ENCODE measurements at places on chromosomes 12 and 14.

DNA sequence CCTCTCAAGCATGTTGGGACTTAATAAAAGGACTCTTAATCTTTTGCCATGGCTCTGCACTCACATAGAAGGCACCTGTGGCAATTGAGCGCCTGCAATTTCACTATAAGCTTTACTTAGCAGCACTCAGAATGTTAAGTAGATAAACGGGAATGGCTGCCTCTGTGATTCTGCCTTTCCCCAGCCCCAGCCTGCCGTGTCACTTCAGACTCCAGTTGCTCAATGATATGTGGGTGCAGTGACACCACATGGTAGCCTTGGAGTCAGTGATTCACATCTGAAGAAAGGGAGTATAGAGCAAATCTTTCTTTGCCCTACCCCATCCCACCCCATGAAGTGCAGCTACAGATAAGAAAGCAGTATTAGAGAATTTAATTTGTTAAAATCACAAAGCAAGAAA is 96.1 kb downstream of the ZFC3H1 start:
- no peak for DNase-seq

DNA sequence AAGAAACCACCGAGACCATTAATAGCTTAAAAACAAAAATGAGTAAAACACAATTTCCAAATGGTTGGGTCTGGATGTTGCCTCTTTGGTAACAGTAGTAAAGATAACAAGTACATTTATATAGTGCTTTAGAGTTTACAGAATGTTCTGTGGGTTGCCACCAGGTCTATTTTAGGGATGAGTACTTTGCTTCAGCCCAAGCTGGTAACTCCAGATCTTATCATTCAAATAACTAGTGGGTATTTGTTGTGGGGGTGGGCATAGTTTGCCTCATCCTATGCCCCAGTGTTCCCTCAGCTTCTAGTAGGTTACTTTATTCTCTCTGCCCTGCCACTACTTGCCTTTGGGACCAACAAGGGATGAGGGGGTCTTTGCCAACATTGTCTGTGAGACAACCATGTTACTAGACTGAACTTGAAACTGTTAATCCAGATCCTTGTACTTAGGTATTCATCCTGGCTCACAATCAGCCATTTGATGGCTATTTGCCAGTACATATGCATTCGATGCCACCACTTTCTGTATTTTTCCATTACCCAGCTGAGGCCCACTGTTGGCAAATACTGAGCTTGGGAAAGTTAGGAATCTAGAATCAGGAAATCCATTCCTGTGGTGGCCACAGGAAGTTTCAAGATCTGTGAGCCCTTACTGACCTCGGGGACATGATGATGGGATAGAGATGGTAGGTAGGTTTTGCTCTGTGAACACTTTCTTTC is 17.6 kb upstream of the AKAP6 start:
- no peak for DNase-seq

- no peak for DNase-seq
These were observed 135.9 kb upstream of the ABCD2 start for GRCh38 chr12:39755478-39755877.

GRCh38 chr12:93154753-93155480 is 222.8 kb upstream of the NUDT4 start:
- no peak for DNase-seq

GRCh38 chr14:44404036-44404435 is 103.0 kb downstream of the FSCB start:
- DNase-seq: no peak

DNA sequence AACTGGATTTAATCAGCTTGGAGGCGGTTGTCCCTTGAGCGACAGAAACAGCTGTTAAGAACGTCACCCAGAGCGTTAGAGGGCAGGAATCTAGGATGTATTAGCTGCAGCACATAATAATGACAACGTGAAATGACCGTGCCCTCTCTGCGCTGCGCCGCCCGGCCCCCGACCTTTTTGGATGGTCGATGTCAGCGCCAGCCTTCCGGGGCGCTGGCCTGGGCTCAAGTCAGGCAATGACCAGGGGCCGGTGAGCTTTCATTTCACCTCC is 427 bp upstream of the TMEM120B start:
- DNase-seq: no peak

GRCh38 chr14:50967790-50968189 is 23.5 kb upstream of the PYGL start:
- no peak for DNase-seq

- DNase-seq: no peak
These were observed 413.8 kb upstream of the SOX5 start for GRCh38 chr12:24363177-24363754.

- DNase-seq: no peak
These were observed 10.9 kb upstream of the ADSS1 start for GRCh38 chr14:104712881-104713734.

- DNase-seq: no peak
These were observed 340.5 kb downstream of the TMEM121 start for GRCh38 chr14:105866841-105867321.

DNA sequence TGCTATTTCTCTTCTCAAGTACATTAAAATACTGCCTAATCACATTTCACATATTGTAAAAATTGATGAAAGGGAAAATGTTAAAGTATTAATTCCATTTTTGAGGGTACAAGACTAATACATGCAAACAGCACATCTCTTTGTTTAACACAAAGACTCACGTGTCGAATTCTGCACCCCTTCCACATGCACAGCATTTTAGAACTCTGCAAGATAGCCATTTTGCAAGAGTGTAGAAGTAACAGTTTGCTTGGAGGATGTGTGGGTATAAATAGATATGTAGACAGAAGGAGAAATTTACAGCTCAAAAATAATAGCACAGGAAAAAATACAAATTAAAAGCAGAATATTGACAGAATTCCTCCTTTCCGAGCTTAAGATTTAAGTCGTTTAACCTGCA is 2.5 kb downstream of the GRIN2B start:
- DNase-seq: no peak

- DNase-seq: no peak
These were observed 78.4 kb upstream of the DNM1L start for GRCh38 chr12:32600681-32601080.

DNA sequence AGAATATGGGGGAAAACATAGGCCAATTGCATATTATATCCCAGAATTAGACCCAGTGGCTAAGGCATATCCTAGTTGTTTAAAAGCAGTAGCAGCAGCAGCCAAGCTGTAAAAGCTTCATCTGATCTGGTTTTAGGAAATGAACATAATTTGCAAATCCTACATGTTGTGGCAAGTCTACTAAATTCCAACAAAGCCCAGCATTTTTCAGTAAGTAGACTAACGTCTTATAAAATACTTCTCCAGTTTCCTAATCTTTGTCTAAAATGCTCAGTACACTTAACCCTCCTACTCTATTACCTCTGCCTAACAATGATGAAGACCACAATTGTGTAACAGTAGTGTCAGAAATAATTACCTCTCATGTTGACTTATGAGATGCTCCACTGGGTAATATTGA is 70.9 kb upstream of the RERGL start:
- no peak for DNase-seq

GRCh38 chr12:122097927-122098756 is 19.6 kb downstream of the MLXIP start:
- DNase-seq: no peak

- DNase-seq: no peak
These were observed 4.2 kb upstream of the AAAS start for GRCh38 chr12:53325511-53326061.

DNA sequence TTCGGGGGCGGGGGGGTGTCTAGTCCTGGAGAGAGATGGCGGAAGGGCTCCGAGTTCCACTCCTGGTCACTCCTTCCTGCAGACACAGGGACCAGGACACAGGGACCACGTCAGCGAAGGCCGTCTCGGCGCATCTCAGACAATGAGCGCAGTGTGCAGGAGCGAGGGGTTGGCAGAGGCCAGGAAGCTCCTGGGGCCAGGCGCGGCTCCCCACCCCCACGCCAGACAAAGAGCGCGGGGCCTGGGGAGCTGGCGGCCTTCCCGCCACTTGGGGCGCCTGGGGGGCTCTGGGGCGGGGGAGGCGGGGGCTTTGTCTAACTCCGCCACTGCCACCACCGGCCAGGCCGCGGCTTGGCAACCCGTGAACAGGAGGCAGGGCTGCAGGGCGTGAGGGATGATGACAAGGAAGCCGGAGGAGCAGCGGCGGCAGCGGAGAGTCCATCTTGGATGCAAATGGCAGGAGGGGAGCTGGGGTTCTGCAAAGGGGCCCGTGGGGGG is 2.2 kb downstream of the CDK2AP1 start:
- no peak for DNase-seq

DNA sequence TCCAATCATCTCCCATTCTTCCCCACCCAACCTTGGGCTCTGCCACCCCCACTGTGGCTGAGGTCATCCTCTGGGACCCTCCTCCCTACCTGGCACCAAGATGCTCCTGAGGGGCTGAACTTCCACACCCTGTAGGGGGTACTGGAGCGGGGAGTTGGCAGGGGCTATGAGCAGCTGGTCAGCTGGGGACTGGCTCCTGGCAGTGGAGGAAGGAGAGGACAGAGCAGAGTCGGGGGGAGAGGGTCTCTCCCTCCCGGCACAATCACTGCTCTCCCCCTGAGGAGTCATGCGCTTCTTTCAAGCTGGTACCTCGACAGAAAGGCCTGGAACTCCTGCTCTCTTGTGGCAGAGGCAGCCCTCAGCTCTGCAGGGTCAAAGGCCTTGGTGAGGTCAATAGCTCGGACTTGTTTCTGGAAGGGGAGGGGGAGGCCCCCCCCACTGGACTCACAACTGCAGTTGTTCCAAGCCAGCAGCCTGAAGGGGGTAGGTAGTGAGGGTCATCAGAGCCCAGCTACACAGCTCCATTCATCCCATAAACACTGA is 2.0 kb downstream of the B4GALNT1 start:
- DNase-seq: no peak

DNA sequence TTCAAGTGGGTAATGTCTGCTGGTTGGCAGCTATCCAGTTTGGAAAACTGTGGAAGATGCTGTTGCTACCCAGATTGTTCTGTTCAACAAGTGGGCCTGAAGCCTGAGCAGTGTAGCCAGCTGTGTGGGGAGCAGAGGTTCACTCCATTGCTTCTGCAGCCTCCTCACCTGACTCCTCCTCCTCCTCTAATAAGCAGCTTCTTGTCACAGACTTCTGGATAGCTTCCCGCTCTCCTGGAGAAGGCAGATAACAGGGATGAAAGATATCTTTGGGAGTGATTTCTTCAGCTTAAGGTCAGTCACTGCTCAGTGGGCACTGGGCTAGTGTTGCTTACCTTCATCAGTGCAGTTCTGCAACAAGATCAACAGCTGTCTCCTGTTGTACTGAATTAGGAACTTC is 2.0 kb downstream of the POP5 start:
- DNase-seq: no peak

GRCh38 chr12:3976351-3976938 is 103.2 kb upstream of the PARP11 start:
- no peak for DNase-seq

- DNase-seq: no peak
These were observed 76.4 kb upstream of the FOXN3 start for GRCh38 chr14:89493406-89493805.

DNA sequence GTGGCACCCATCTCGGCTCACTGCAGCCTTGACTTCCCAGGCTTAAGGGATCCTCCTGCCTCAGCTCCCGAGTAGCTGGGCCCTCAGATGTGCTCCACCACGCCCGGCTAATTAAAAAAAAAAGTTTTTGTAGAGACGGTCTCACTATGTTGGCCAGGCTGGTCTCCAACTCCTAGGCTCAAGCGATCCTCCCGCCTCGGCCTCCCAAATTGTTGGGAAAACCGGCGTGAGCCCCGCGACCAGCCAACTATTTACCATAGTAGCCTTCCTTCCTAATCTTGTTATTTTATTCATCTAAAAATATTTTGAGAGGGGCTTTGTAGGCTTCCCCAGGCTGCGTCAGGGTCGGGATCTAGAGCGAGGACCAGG is 25.4 kb upstream of the YY1 start:
- DNase-seq: no peak

Data from stimulated activated CD8-positive, alpha-beta memory T cell treated with anti-CD3 and anti-CD28 coated beads, Interleukin-15, amount 100 ng/mL, for 24 hours (primary cell).